Vagina (tissue), 2 donors: ENCODE measurements at places on chromosomes 7 and 10. TPM values are rescaled to one million over a fixed set of nuclear protein-coding genes. Genes with fewer than 3 reads are reported as not detected.

DNA sequence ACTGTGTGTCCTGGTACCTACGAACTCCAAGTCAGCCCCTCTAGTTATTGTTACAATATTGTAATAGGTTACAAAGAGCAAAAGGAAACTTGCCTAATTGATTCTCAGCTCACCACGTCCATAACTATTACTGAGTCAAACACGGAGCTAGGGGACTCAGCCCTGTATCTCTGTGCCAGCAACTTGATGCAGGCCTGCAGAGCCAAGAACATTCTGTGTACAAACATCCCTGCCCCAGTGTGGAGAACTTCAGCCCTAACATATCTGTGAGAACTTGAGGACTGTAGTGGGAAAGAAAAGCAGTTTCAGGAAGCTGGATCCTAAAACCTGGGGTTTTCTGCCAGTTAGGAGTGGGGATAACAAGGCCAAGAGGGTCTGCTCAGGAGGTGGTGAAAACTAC is 114.9 kb upstream of the PRSS58 start:
- H3K27ac ChIP-seq, result no peak overlapping the region
- no peaks in the 10 kb centered on the region for H3K4me1 ChIP-seq
- no peak for DNase-seq
- no peaks in the 10 kb centered on the region for H3K36me3 ChIP-seq
- no peak overlapping the region for H3K4me3 ChIP-seq
- no peaks in the 10 kb centered on the region for H3K27me3 ChIP-seq

- DNase-seq, result no peak
- no peak overlapping the region for H3K27ac ChIP-seq
- no peak overlapping the region for H3K4me3 ChIP-seq
- no peaks in the 10 kb centered on the region for H3K27me3 ChIP-seq
- H3K36me3 ChIP-seq, result no peaks in the 10 kb centered on the region
These were observed 95.8 kb upstream of the CACUL1 start for GRCh38 chr10:118850418-118851061.

- H3K4me3 ChIP-seq, result no peak overlapping the region
- no peak overlapping the region for H3K27ac ChIP-seq
- H3K4me1 ChIP-seq, result peaks cover 11% of the 10 kb centered on the region
- no peaks in the 10 kb centered on the region for H3K27me3 ChIP-seq
- H3K36me3 ChIP-seq, result no peaks in the 10 kb centered on the region
- no peak for DNase-seq
These were observed 83.1 kb downstream of the LHPP start for GRCh38 chr10:124544711-124545110.

DNA sequence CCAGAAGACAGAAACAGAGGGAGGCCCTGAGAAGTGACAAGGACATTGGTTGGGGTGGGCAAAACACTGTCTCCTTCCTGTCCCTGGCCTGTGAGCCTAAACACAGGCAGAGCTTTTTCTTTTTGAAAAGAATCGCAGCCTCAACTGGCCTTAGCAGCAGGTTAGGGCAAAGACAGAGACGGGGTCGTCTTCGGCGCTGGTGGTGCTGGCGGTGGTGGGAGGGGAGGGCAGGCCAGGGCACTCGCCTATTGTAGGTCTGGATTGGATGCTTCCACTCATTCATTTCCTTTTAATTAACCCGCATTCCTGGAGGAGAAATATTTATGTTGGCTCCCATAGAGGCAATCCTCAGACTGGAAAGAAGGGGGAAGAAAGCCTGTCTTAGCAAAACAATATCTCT is 22.6 kb downstream of the WNT8B start:
- H3K4me1 ChIP-seq, result peaks cover 17% of the 10 kb centered on the region
- no peak overlapping the region for H3K27ac ChIP-seq
- no peak overlapping the region for H3K4me3 ChIP-seq

GRCh38 chr7:23295401-23295697 is 3.8 kb upstream of the MALSU1 start:
- no peaks in the 10 kb centered on the region for H3K27me3 ChIP-seq
- H3K4me1 ChIP-seq, result peaks cover 14% of the 10 kb centered on the region
- H3K36me3 ChIP-seq, result no peaks in the 10 kb centered on the region
- no peak for DNase-seq

The GNG11 gene
- 15.0 TPM for total RNA-seq

The NEUROG3 gene
- not detected for total RNA-seq

DNA sequence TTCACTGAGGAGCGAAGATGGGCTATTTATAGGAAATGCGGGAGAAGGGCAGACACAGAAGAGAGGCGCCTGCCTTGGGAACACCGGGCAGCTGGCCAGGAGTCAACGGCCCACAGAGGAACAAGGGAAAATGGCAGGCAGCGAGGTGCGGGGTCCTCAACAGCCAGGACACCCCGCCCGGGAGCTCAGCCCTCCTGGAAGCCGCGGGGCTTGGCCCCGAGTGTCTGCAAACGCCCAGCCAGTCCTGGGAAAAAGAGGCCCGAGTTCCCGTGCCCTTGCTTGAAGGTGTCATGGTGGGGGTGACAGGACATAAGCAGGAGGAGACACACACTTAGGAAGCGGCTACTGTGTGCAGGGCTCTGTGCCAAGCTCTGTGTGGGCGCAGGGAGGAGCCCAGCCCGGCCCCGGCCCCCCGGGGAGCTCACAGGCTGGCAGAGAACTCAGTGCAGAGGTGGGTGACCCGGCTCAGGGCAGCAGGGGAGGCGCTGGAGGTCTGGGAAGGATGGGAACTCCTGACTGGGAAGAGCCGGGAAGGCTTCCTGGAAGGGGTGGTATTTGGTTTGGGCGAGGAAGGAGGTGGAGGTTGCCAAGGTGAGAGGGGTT is 79.9 kb downstream of the ELFN1 start:
- H3K36me3 ChIP-seq, result no peaks in the 10 kb centered on the region
- no peak overlapping the region for H3K4me3 ChIP-seq
- no peak overlapping the region for H3K27ac ChIP-seq

DNA sequence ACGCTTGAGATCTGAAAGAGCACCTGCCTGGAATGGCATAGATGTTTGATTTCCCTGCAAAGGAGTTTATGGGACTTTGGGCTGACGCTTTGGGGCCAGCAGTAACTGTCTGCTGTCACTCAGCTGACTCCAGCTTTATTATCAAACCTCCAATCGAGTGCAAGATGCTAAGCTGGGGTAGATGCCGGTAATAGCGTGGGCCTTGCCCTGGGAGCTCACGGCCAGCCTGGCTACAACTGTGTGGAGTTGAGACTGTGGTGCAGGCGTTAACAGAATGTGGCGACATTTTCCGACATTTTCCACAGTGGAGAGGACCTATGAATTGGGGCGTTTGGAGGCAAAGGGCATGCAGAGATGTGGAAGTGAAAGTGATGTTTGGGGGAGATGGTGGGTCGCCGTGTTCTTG is 1.3 kb downstream of the CHST12 start:
- H3K4me3 ChIP-seq, result peak overlapping the region; percentile 77
- H3K4me1 ChIP-seq, result peaks cover 66% of the 10 kb centered on the region

The PLEKHS1 gene
- total RNA-seq, result not detected

The CPXM2 gene
- total RNA-seq, result 18.9 TPM

DNA sequence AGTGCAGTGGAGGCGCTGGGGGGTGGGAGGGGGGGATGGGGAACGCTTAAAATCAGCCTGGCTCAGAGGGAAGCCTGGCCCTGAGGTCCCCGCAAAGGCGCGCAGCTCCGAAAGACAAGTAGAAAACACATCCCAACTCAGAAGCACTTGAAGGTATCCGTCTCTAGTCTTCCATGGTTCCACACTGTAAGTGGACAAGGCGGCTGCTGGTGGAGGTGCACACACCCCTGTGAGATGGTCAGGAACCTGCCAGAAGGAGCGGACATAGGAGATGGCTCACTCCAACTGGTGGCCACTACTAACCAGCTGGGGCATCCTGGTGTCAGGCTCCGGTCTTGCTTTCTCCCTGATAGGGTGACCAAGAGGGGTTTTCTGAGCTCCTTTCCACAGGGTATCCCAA is 41.7 kb downstream of the CTBP2 start:
- H3K27ac ChIP-seq, result peak overlapping the region; percentile 52
- H3K27me3 ChIP-seq, result no peaks in the 10 kb centered on the region
- H3K4me1 ChIP-seq, result peaks cover 89% of the 10 kb centered on the region

DNA sequence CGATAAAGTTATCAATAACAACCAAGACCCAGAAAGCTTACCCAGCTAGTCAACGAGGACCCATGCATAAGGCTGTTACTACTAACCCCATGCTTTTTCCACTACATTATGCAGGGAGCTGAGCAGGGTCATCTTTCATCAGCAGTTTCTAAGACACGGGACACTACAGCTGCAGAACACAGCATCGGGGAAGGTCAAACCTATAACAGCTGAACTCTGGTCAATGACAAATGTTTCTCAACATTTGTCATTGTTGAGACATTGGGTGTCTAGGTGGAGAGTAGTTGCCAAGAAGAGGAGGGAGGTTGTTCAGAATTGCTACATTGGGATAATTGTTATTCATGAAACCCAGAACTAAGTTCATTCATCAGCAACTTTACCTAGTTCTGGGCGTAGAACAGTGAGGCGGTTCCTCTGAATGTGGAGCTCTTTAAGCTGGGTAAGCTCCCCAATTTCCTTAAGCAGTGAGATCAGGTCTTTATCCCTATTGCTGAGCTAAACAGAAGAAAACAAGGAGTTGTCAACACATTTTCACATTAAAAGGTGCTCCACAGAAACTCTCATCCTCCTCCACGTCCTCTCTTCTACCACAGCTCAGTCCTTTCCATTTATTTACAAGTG is 105.6 kb downstream of the ZNF22 start:
- no peaks in the 10 kb centered on the region for H3K36me3 ChIP-seq
- DNase-seq, result no peak

- no peaks in the 10 kb centered on the region for H3K27me3 ChIP-seq
- peak overlapping the region; percentile 12 for H3K27ac ChIP-seq
- no peaks in the 10 kb centered on the region for H3K4me1 ChIP-seq
- no peak overlapping the region for H3K4me3 ChIP-seq
- no peaks in the 10 kb centered on the region for H3K36me3 ChIP-seq
- no peak for DNase-seq
These were observed 27.7 kb downstream of the ZCCHC24 start for GRCh38 chr10:79417731-79418130.

DNA sequence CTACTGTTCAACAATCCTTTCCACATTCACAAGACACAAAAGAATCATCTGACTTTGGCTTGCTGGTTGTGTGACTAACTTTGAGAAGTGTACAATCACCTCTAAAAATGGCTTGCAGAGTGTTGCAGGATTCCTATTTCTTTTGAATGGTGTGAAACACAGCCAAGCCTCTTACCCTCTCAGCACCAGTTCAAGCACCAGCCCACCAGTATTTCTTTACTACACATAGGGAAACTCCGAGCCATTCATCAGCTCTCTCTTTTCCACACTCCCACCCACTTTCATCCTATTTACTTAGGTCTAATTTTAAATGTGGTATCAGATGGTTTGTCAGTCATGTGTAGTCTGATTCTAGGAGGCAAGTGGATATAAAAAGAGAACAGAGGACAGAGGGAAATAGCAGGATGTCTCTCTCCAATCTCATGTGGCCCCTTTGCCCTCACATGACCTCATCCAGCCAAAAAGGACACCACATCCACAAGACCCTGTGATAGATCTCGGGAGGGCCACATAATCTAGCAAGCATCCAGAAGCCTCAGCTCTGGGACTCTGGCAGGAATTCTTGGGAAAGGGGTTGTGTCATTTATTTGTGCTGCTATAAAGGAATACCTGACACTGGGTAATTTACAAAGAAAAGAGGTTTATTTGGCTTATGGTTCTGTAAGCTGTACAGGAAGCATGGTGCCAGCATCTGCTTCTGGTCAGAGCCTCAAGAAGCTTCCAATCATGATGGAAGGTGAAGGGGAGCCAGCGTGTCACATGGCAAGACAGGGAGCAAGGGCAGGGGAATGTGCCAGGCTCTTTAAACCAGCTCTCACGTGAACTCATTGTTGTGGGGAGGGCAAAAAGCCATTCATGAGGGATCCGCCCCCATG is 66.8 kb upstream of the NEBL start:
- no peak overlapping the region for H3K4me3 ChIP-seq
- no peak for DNase-seq
- H3K27me3 ChIP-seq, result no peaks in the 10 kb centered on the region

GRCh38 chr10:29199941-29200679 is 88.8 kb upstream of the LYZL1 start:
- H3K4me1 ChIP-seq, result no peaks in the 10 kb centered on the region
- H3K36me3 ChIP-seq, result no peaks in the 10 kb centered on the region
- no peaks in the 10 kb centered on the region for H3K27me3 ChIP-seq
- H3K27ac ChIP-seq, result no peak overlapping the region

The PLPP4 gene
- total RNA-seq, result 2.5 TPM

DNA sequence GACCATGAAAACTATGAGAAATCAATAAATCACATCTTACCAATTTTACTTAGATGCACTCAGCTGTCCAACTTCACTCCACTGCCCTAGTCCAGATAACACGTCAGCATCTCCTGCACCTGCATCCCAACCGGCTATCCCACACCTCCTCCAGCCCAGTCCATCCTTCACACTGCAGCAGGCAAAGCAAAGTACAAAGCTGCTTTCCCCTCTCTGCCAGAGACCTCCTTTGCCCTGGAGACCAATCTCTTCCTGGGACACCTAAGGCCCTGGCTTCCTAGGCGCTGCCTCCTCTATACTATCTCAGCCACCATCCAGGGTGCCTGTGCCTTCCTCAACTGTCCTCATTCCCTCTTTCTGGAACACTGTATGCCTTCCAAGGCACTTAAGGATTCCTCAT is 90.3 kb upstream of the DDC start:
- H3K4me1 ChIP-seq, result peaks cover 63% of the 10 kb centered on the region
- peak overlapping the region; percentile 68 for H3K27ac ChIP-seq
- DNase-seq, result peak; percentile 61
- no peak overlapping the region for H3K4me3 ChIP-seq
- H3K27me3 ChIP-seq, result no peaks in the 10 kb centered on the region
- no peaks in the 10 kb centered on the region for H3K36me3 ChIP-seq

The ANKRD2 gene
- total RNA-seq, result not detected

The TAC1 gene
- 7.1 TPM for total RNA-seq

DNA sequence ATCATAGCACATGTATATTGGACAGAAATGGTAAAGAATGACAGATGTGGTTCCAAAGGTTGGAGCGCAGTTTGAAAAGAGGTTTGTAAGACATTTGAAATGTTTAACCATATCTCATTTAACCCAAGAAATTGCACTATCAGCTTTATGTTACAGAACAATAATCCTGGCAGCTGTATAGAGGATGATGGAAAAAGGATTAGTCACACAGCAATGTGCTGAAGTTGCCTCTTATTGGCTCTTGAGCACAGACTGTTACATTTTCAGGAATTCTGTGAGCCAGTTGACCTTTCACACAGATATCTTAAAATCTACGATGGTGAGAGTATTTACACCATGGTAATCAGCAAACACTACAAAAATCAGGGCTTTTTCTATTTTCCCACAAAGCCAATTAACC is 3.9 kb downstream of the COG5 start:
- no peaks in the 10 kb centered on the region for H3K27me3 ChIP-seq
- peaks cover 7% of the 10 kb centered on the region for H3K36me3 ChIP-seq
- no peak for DNase-seq
- H3K27ac ChIP-seq, result peak overlapping the region; percentile 49
- H3K4me3 ChIP-seq, result no peak overlapping the region

GRCh38 chr10:23648618-23649017 is 209.7 kb downstream of the OTUD1 start:
- no peaks in the 10 kb centered on the region for H3K36me3 ChIP-seq
- H3K27me3 ChIP-seq, result no peaks in the 10 kb centered on the region
- no peak overlapping the region for H3K4me3 ChIP-seq
- no peak for DNase-seq
